ENCODE measurements at places on chromosomes 7 and 10.

GRCh38 chr10:73893426-73893825 is 17.5 kb upstream of the PLAU start:
- DNase-seq = no peak

DNA sequence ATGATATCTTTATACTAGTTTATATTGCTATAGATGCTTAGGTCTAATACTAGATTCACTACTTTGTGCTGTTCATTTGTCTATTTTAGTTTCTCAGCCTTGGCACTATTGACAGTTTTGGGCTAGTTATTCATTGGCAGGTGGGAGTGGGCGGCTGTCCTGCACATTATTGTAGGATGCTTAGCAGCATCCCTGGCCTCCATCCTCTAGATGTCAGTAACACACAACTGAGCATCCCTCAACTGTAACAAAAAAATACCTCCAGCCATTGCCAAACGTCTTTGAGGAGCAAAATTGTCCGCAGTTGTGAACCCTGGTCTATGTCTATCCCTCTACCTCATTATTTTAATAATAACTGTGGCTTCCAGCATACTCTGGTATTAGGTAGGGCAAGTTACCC is 34.4 kb upstream of the PNLIP start:
- no peak for DNase-seq

GRCh38 chr7:157745721-157746709 is 409.2 kb downstream of the DNAJB6 start:
- no peak for DNase-seq

DNA sequence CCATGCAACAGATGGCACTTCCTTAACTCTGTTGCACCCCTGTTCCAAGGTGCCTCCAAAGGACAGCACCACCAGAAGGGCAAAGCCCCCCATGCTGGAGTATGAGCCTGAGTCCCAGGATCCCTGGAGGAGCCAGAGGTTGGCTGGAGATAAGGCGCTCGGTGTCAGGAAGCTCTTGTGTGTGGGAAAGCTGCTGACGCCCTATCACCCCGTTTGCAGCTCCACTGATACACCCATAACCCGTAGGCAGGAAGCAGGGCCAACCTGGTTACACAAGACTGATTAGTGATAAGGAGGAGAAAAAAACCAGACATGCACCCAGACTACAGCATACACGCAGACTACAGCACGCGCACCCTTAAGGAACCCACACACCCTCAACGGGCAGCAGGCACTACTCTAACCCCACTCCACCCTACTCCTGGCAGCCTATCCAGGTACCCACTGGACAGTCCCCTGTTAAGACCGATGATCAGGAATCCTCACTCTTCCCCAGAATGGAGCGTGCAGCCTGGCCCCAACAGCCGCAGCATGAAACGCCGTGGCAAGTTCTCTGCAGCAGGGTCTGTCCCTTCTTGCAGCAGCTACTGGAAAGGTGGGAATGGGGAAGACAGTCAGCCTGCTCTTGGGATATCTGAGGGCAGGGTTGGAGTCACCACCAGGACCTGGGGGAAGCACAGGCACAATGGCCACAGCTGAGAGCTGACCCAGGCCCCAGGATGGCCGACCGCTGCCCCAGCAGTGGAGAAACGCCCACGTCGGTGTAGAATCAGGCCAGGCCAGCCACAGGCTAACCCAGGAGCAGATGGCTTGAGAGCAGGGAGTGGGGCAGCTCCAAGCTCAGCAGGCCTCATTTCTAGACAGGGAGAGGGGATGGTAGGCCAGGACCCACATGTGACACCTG is 38.3 kb upstream of the TUBB8 start:
- no peak for DNase-seq

DNA sequence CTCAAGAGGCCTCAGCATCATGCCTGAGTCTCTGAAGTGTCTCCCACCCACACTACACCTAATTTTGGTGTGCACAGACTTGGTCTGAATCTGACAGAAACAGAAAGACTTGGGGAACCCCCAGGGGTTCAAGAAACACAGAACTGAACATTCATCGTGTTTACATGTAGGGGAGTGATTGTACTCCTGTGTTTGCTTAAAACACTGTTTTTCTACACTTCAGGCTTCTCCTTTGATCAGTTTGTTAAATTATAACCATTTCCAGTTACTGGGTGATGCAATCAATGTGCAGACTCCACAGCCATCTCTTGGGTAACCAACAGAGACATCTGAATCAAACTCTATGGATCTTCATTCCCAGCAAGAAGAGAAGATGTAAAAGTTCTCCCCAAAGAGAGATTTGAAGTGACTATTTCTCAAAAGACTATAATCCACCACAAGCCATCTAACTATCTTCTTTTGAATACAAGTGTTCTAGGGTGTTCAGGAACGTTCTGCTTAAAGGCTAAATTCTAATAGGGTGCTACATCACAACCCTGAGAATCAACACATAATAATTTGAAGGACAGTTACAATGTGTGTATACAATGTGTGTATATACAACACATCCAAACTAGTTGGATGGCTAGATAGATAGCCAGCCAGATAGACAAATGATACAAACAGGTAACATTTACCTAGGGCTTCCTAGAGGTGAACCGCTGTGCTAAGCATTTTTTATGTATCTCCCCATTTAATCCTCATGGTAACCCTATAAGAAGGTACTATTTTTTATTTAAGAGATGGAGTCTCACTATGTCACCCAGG is 34.2 kb downstream of the DNAJC12 start:
- no peak for DNase-seq

DNA sequence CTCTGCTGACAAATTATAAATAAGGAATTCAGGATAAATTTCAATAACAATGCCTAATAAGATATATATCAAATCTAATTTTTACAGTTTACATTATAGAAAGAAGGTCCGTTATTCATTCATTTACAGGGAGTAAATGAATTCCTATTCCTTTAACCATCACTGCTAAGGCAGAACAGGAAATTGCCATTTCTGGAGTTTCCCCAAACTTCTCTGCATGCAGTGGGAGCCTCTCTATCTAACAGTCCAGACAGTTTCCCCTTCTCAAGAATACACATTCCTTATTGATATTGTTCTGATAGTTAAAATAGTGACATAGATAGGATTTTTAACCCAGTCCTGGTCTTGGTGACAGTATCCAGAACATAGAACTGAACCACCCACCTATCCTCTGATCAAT is 24.3 kb downstream of the MKI67 start:
- no peak for DNase-seq

DNA sequence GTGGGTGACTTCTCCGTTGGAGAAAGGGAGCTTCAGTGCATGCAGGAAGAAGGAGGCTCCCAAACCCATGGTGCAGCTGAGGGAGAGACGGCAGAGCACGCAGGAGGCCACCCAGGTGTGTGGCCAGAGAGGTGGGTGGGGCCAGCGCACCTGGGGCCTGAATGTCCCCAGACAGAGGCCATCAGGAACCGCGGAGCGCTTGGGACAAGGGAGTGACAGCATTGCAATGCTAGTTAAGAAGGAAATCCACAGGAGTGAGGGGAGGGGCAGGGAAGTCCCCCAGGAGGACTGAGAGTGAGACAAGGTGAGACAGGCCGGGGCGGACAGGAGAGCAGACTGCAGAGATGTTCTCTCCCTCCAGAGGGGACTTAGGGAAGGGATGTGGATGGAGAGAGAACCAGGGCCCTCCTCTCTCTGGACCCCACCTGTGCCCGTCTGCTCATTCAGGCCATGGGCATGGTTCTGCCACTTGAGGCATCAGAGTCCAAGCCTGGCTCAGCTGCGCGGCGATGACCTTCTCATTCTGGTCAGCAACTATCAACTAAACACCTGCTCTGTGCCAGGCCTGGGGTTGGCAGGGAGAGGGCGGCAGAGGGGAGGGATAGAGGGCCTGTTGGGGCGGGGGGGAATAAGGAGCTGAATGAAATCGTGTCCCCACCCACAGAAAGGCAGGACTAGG is 69.4 kb upstream of the COL13A1 start:
- no peak for DNase-seq

GRCh38 chr7:69596723-69597277 is 1.5 kb upstream of the AUTS2 start:
- DNase-seq = no peak

DNA sequence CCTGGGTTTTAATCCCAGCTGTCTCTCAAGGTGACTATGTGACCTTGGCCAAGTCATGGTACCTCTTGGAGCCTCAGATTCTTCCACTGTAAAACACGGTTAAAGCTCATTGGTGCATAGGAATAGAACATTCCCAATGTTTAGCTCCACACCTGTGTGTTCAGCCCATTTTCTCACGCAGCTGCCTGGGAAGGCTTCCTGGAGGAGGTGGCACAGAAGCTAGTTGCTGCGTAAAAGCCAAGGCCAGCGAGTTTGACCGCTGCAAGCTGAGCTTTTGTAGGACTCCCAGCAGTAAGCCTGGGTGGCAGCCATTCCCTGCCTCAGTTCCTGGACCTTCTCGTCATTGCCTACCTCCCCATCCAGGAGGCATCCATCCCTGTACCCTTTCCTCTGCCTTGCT is 326.6 kb downstream of the RPS24 start:
- DNase-seq = no peak

DNA sequence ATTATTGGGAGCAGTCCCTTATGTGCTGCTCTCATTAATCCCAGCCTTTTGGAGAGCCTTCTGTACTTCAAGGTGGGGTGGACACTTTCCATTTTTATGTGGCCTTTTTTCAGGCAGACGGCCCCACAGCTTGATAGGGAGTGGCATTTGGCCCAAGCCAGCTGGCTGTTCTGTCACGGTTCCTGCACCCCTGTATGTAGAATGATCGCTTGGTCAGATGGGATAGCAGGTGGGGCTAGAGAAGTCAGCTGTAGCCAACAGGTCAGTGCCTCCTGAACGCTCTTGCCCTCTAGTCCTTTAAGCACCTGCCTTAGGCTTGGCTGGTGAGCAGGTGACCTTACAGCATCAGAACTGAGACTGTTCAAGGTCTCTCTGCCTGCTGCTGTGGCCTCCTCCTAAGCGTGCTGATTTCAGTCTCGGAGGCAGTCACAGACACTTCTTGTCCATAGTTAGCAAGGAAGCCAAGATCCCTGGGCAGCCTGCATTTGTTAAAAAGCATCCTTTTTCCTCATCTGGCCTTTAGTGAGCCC is 95.3 kb downstream of the LRRC4 start:
- DNase-seq = no peak
